ENCODE measurements at places on chromosomes 5 and 9.
A peak's percentile ranks its signal among the peaks of the same experiment; 100 is the strongest.

DNA sequence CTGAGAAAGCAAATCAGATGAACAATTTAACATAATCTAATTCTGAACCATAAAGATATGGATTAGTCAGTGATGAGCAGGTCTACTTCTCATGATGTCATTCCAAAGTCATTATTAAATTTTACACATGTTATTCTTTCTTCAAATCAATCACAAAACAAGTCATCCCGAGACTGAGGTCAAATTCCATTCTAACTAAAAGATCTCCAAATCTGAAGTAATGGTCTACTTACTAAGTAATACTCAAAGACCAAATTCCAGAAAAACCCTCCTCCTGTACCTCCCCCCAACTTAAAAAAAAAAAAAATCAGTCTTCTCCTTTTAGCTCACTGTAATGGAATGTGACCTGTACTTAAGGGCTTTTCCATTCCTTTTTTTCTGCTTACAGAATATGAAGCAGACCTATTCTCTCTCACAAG lies 4.7 kb downstream of the PFDN1 start:
- no peak for DNase-seq

- DNase-seq, result no peak
These were observed 4.2 kb upstream of the DPM2 start for GRCh38 chr9:127941961-127942215.

DNA sequence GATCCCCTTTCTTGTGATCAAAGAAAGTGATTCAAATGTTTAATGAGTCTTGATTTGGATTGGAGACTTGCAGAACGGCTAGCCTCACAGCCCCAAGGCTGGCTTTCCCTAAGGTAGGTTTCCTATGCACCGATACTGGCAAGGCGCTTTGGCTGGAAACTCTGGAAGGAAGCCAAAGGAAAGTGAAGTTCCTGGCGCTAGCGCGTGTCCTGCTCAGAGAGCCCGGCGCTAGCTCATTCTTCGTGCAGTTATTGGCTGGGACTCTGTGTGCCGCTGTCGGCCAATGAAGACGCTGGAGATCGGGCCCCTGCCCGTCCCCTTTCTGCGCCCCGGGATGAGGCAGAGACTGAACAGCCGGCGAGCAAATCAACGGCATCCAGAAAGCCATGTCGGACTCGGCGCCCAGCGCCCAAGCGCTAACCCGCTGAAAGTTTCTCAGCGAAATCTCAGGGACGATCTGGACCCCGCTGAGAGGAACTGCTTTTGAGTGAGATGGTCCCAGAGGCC lies at the start of gene PCDHGC3:
PCDHGC3 (plus strand) TSS at position 342 of the 507 bp plus-strand sequence; CDS start at position 493, 151 bp downstream.
- peak; percentile 99 for DNase-seq

DNA sequence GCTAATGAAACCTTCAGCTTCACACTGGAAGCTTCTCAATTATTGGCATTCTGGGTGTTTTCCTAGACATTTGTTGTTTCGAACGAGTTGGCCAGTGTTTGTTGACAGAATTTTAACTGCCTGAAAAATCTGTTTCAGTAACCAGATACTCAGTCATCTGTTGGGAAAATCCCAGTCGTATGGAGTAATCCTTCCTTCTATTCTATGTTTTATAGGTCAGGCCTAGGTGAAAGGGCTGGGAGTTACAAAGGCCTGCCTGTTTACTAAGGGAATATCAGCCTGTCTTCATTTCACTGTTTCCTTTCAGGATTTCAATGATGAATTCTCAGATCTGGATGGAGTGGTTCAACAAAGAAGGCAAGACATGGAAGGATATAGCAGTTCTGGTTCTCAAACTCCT lies 59.9 kb downstream of the GRAMD2B start:
- DNase-seq, result no peak

DNA sequence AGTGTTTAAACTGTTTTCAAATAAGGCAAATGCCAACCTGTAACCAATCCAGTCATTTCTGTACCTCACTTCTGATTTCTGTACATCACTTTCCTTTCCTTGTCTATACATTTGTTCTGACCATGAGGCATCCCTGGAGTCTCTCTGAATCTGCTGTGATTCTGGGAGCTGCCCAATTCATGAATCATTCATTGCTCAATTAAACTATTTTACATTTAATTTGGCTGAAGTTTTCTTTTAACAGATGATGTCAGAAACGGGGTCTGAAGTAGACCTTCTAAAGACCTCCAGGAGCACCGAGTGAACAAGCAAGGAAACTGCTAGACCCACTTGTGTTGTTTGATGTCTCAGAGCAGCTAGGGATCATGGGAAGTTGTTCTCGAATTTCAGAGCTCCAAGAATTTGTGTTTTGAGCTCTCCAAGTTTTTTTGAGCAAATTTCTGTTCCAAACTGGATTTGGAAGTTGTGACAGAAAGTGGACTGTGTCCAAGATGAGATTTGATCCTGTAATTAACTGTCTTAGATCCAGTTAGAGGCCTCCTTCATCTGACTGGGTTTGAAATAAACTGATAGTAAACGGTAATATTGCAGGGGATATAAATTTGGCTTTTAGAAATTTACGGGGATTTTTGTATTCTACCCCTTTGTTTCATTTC lies 490.8 kb upstream of the ST8SIA4 start:
- DNase-seq, result no peak

DNA sequence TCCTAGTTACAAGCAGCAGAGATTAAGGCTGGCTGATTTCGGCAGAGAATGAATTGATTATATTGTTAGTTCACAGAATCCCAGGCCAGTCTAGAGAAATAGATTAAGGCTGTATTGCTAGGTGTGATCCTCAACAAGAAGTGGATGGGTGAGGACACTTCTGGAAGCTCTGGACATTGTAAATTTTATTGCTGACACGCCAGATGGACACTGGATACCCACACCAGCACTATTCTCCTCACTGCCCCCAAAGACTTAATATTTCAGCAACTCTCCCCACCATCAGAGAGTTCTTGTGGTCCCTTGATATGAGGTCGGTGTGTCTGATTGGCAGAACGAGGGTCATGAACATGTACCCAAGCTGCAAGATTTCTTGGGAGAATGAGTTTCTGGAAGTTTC lies 171.6 kb upstream of the EGFLAM start:
- DNase-seq, result no peak

GRCh38 chr9:135526730-135527571 lies 5.7 kb downstream of the LCN1 start:
- no peak for DNase-seq

GRCh38 chr5:156475182-156476157 lies 148.5 kb downstream of the SGCD start:
- DNase-seq, result peak; percentile 70

DNA sequence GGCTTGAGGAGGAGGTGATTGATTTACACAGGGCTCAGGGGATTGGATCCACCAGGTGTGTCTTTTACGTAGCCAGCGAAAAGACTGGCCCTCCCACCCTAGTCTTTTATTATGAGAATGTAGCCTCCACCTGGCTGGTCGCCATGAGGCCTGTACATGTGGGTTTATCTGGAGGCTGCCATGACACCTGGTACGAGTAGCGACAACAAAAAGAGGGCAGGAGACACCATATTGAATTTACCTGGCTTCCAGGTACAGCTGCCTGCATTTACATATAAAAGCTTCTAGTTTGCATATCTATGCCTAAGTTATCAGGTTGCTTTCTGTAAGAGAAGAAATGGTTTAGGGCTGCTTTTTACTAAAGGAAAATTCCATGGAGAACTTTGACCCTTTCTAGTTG lies 1173.7 kb upstream of the SEMA6A start:
- no peak for DNase-seq

- no peak for DNase-seq
These were observed 1089.2 kb downstream of the PTPRD start for GRCh38 chr9:9523476-9524139.

DNA sequence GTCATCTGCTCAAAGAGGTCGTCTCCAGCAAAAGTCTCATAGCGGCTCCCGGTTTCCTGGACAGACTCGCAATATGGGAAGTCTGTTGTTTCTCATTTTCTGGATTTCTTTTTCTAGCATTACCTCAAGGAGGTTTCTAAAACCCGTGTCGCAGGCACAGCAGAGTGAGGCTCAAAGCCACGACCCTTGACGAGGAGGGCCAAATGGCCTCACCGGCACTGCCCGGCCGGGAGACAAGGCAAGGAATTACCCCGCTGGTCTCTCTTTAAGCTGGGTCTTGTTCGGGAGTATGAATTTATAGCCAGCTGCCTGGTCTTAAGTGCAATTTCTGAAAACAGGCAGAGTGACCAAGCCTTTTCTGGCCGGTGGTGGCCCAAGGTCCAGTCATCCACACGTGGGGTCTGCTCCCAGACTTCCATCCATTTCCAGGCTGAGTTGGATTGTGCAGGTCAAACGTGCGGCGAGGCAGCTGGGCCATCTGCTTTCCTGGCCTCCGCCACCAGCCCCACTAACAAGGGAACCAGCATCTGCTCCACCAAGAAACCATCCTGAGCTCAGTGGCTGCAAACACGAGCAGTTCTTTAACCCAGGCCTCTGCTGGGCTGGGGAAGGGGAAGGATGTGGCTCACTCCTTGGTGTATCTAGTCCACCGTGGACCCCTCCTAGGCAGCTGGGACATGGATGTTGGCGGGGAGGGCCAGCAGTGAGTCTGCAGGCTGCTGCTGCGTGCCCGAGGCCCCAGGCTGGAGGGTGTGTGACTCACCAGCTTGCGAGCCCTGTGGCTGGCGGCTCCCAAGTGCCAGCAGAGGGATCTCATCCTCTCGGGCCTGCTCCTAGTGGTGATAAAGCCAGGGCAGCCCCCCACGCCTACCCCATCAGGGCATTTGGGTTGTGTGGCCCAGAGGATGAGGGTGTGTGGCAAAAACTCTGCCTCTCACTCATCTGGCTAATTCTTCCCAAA lies 55.6 kb upstream of the COL5A1 start:
- peak; percentile 82 for DNase-seq

DNA sequence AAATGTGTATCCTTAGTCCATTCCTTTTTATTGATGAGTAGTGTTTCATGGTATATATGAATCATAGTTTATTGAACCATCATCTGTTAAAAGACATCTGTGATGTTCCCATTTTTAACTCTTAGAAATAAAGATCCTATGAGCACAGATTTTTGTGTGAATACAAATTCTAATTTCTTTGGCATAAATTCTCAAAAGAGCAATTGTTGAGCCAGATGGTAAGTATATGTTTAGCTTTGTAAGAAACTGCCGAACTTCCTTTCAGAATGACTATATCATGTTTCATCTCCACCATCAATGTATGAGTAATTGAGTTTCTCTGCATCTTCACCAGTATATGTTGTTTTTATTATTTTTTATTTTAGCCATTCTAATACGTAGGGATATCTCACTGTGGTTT lies 526.4 kb downstream of the CDH10 start:
- DNase-seq, result no peak

All from RWPE1 (cell line).